ENCODE measurements at places on chromosomes 6 and 20. TPM values are rescaled to one million over a fixed set of nuclear protein-coding genes. Genes with fewer than 3 reads are reported as not detected.
A peak's percentile ranks its signal among the peaks of the same experiment; 100 is the strongest.

DNA sequence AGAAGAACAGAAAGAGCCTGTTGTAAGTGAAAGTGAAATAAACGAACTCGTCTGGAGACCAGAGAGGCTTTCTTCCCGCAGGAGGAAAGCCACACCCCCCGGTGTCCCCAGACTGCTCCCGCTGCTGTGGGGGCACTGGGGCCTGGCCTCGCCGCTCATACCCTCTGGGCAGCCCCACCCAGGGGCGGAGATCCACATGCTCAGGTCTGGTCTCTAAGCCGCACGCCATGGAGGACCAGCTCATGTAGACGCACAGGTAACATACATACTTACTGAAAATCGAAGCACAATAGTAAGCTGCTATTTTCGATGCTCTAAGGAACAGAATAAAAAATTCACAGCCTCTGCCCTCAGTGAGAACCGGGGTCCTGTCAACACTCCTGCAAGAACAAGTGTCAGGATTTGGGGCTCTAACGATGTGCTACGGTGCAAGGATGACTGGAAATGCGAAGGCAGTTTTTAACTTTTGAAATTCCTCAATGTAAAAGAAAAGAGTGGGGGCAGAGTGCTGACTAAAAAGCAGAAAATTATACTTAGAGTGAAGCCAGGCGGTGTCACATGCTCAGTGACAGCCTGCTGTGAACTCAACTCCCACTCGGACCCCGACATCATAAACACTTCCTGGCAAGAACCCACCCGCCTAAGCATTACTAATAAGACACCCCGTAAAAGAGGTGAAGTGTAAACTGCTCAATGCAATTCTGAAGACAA, 110.5 kb downstream of the IRF4 start:
- DNase-seq = peak; percentile 25

DNA sequence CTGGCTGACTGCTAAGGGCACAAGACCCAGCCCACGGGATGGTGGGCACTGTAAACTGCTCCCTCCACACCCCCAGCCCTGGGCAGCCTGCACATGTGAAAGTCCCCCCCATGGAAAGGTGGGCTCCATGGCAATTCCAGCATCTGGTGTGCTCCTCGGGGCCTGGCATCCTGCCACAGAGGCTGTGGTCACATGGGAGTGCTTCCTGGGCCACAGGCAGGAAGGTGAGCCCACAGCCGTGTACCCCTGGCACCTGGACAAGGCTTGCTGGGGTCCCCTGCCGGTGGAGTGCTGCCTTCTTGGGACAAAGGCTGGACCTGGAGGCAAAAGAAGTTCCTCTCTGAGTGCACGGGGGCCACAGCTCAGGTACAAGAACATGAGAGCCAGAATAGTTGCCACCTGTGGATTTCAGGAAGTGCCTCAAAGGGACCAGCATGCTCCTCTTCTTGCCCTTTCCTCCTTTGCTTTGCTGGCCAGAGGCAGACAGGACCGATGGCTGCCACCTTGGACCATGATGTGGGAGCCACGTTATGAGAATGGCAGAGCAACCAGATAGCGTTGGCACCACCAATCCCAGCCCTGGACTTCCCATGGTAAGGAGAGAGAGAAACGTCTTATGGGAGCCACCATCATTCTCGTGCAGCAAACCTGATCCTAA, 120.2 kb upstream of the MLN start:
- DNase-seq = no peak

GRCh38 chr6:40907198-40907701, 131.8 kb downstream of the UNC5CL start:
- DNase-seq = no peak

Gene TNFRSF6B
- not detected for total RNA-seq

- DNase-seq = no peak
Observed at GRCh38 chr20:19137641-19138040, 74.8 kb upstream of the SLC24A3 start.

GRCh38 chr6:71502956-71503355, 214.3 kb downstream of the OGFRL1 start:
- no peak for DNase-seq

DNA sequence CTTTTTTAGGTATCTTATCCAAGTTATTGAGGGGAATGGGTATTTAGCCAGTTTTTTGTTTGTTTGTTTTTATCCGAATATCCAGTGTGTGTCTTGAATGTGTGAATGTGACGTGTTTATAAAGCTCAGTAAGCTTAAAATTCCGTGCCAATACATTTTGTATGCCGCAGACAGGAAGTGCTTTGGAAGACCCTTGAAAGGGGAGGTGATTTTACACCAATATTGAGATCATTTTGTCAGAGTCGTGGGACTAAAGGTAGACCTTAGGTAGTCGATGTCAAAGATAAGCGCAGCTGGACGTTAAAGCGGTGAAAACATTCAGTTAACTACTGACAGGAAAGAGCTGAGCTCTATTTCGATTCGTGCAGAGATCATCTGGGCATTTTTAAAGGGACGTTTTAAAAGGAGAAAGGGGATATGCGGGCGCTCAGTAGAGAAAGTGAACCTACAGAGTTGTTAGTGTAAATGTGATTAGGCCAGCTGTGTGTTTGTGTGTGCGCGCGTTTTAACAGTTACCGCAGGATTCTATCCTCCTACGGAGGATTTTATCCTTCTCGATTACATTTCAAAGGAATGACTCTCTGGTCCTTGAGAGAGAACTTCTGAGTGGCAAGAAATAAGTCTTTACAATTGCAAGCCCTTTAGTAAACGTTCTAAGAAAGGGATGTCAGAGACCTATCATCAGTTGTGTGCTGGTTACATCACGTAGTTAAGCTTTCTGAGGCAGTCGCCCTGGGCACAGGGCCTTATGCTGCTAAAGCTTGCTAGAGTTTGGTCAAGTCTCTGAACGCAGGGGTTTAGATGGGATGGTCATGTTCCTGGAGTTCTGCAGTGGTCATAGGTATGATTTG, 625 bp upstream of the ECHDC1 start:
- DNase-seq = no peak

DNA sequence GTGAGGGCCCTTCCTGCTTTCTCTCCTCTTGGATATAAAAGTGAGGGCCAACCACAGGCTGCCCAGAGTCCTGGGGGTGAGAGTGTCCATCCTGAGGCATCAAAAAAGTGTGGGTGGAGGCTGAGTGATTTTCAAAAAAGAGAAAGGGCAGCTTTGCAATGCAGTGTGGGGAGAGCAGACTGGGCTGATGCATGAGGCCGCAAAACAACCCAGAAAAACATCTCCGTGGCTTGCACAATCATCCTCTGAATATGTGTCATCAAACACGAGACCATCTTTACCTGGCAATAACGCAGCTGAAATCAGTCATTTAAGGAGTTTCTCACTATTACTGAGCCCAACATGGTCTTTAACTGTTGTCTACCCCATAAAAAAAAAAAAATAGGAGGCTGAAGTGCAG, 191.2 kb upstream of the SOX4 start:
- DNase-seq = no peak

- no peak for DNase-seq
Observed at GRCh38 chr20:44110816-44111568, 76.0 kb downstream of the JPH2 start.

Gene CCDC170
- not detected for total RNA-seq

- DNase-seq = no peak
Observed at GRCh38 chr6:52364480-52365166, 2.7 kb downstream of the PAQR8 start.

GRCh38 chr6:33314515-33314942, 651 bp upstream of the TAPBP start:
- DNase-seq = peak; percentile 52

- no peak for DNase-seq
Observed at GRCh38 chr20:43426172-43426571, 31.5 kb upstream of the SRSF6 start.

DNA sequence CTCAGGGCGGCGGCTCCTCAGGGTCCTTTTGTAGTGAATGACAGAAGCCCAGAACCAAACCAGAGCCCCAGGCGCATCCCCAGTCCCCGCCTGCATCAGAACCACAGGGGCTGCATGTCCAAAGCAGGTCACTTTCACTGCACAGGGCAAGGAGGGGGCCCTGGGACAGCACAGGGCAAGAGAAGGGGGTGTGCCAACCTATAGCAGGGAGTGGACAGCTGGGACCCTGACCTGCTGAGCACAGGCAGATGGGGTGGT, 501.4 kb downstream of the PREX1 start:
- no peak for DNase-seq

DNA sequence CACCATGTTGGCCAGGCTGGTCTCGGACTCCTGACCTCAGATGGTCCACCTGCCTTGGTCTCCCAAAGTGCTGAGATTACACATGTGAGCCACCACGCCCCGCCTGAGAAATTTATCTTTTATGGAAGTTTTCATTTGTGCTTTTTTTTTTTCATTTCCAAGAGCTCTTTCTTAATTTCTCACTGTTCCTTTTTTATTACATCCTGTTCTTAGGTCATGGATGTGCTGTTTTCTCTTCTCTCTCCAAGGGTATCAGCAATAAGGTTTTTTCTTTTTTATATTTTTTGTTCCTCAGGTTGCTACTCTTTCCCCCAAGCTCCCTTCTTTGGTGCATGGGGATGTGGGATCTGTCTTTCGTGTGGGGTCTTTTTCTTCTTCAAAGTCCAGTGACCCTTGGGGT, 21.2 kb upstream of the LSM14B start:
- no peak for DNase-seq

DNA sequence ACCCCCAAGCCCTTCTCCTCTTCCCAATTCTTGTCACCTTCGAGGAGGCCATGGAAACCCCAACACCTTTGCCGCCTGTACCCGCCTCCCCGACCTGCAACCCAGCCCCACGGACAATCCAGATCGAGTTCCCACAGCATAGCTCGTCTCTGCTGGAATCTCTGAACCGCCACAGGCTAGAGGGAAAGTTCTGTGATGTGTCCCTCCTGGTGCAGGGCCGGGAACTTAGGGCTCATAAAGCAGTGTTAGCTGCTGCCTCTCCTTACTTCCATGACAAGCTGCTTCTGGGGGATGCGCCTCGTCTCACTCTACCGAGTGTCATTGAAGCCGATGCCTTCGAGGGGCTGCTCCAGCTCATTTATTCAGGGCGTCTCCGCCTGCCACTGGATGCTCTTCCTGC, 675 bp downstream of the ZBTB9 start:
- DNase-seq = no peak

DNA sequence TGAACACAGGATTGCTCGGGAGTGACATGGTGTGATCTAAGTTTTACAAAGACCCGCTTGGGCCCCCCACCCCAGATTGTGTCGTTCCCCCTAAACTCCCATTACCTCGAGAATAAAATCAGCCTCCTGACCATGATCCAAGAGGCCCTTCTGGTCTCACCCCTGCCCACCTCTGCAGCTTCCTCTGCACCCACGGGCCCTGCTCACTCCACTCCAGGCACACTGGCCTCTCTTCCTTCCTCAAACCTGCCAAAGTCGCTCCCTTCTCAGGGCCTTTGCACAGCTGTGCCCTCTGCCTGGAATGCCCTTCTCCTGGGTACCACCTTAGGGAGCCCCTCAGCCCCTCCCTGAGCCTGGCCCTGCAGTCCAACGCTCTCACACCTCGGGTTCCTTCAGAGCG, 17.9 kb downstream of the TGM2 start:
- no peak for DNase-seq

- no peak for DNase-seq
Observed at GRCh38 chr6:42674780-42675179, 47.6 kb downstream of the PRPH2 start.

Gene ZNF831
- total RNA-seq = 4.0 TPM

- no peak for DNase-seq
Observed at GRCh38 chr6:36314221-36315014, 22.3 kb downstream of the BNIP5 start.

Gene SLC35A1
- total RNA-seq = 8.7 TPM

Gene EYA4
- total RNA-seq = 0.40 TPM

Gene FOXF2
- total RNA-seq = not detected

Gene FNDC11
- 1.3 TPM for total RNA-seq

Gene BFSP1
- 0.10 TPM for total RNA-seq

DNA sequence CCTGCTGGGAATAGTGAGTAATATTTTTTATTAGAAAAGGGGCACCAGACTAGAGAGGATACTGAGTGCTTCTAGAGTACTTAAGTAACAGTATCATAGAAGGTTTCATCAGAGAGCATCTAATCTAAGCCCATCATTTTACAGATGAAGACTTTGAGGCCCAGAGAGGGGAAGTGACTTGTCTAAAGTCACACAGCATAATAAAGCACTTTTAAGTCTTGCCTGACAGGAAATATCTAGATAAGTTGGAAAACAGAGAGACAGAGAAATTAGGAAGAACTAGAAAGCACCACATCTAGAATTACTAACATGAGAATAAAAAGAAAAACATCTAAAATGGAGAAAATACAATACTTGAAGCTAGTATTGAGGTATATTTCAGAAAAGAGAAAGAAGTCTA, 6.0 kb downstream of the HLA-DMA start:
- no peak for DNase-seq

GRCh38 chr6:147586044-147586443, 77.6 kb downstream of the SAMD5 start:
- no peak for DNase-seq

DNA sequence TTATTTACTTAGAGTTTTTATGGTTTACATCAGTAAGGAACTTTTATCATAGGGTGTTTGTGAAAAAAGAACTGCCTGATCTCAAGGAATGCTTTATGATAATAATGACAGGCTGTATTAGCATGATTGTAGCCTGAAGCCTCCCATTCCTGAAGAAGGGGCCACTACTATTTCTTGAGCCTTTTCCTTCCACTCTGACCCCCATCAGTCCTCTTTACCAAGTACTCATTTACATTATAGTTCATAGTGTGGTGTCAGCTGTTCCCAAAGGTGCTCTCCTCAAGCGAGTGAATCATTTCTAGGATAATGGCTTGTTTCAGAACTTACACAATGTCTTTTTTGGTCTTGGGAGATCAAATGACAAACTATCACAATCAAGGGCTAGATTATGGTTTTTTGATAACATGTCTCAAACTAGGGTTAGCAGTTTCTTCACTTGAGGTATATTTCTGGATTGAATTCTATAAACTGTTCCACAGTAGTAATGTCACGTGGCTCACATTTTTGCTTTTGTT, 283.6 kb downstream of the CDKAL1 start:
- no peak for DNase-seq

GRCh38 chr6:75244063-75244584, 523 bp upstream of the COX7A2 start:
- DNase-seq = no peak

DNA sequence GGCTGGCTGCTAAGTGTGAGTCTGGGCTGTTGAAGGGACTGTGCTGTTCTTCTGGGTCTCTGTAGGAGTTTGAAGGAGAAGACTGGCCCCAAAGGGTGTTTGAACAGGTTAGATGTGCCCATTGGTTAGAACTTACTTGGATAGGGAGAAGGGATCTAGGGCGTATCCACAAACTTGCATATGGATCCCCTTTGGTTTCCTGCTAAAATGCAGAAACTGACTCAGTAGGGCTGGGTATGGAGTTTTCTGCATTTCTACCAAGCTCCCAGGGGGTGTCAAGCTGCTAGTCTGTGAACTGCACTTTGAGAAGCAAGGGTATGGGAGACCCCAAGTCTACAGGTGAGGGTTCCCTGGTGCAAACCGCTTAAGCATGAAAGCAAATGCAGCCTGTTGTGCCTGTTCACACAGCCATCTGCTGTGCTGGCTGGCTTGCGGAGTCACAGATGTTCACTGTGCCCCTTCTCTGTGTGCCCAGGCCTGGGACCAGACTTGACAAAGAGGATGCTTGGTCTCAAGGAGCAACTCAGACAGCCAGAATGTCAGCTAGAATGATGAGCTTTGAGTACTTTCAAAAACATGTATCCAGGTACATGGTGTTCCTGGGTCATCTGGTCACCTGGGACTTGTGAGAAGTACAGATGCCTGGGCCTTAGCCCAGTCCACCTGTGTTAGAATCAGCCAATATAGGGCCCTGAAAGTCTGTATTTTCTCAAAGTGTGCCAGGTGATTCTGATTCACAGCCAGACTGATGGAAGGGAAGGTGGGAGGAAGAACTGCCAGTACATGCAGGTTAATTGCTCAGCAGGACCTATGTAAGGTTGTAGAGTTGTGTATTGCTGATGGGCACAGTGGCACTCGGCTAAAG, 7.4 kb downstream of the PPP1R16B start:
- DNase-seq = no peak

Gene FABP7
- total RNA-seq = not detected
